ENCODE measurements at places on chromosomes 5 and 9. TPM values are rescaled to one million over a fixed set of nuclear protein-coding genes. Genes with fewer than 3 reads are reported as not detected.

DNA sequence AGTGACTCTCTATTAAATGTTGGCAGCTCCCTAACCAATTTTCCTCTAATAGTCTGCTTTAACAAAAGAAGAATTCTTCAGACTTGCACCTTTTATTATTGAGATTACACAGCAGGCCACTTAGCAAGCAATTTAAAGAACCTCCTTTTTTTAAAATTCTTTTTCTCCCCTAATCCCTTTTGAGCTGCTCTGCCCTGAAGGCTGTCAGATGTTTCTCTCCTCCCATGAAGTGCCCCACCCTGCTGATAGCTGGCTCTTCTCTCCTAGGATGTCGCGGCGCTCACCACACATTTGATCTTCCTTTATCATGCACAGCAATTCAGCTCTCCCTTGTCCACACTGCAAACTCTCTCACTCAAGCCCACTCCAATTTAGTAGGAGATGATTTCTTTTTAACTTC is 1471.1 kb upstream of the ACO1 start:
- DNase-seq, result no peak

The OBP2B gene
- not detected for total RNA-seq

- no peak for DNase-seq
Observed at GRCh38 chr9:103104101-103104500, 109.0 kb downstream of the CYLC2 start.

The QSOX2 gene
- total RNA-seq, result 6.6 TPM

The ST8SIA4 gene
- 13.6 TPM for total RNA-seq

The BTNL8 gene
- total RNA-seq, result not detected

DNA sequence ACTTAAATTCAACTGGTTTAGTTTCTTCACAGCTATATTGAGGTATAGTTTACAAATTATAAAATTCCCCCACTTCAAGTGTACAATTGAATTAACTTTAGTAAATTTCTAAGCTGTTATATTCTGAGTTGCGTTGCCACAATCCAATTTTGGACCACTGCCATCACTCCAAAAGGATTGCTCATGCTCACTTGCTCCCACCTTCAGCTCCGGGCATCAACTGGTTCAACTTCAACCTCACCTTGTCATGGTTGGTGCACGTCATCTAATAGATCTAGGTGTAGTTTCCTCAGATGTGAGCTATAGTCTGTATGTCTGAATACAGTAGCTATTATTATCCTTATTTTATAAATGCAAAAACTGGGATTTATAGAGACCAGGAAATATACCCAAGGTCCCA is 942.5 kb upstream of the WWC1 start:
- DNase-seq, result no peak

- no peak for DNase-seq
Observed at GRCh38 chr5:9439531-9440292, 106.2 kb downstream of the SEMA5A start.

DNA sequence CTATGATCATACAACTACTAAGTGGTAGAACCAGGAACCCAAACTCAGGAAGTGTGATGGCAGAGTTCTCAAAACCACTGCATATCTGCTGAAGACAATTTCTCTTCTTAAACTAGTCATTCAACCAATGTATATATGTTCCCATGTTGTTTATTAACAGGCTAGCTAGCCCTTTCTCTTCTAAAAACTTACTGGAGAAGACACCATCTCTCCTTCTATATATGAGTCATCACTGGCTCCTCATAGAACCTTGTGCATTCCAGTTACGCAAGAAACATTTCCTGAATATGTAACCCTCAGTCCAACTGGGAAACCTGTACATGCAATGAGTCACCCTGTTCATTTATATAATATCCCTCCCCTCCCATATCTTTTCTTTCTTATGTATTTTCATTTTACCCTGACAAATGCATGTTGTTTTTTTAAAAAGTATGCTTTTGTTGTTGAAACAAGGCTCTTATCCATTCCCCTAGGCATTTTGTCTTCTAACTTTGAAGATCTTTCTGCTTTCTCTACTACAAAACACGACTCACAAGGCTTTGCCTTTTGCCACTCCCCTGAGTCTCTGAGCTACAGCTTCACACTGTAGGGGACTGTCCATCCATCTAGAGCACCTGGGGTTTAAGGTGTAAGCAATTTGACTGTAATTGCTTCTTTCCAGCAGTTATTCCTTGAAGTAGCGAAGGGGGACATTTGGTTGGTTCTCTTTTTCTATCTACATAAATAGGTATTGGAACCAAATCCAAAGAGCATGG is 119.5 kb downstream of the ANXA1 start:
- no peak for DNase-seq

GRCh38 chr9:88425538-88425950 is 37.3 kb downstream of the SPIN1 start:
- DNase-seq, result no peak

Data from posterior vena cava (tissue), 2 donors.